HS-5 (cell line): ENCODE measurements at places on chromosomes 16 and 17.

DNA sequence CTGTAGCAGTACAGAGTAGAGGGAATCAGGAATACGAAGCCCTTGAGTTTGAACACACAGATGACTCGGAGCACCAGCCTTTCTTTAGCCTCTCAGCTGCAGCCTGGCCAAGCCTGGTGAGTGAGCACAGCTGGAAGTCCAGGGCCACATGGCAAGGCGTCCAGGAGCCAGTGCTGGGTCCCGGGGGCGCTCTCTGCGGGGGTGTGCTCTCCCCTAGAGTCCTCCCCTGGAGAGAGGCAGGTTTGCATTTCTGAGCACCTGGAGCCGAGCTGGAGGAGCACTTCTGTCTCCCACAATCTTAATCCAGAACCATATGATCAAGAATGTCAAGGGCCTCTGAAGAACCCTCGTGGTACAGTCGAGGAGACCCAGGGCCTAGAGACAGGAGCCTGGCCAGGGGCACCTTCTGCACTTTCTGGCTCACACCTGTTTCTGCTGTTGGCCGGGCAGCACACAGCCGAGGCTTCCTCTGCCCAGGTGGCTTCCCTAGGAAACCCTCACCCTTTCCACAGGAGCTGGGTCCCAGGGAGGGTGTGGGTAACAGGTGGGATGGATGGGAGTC is 78.3 kb downstream of the PLD6 start:
- no peak for DNase-seq

GRCh38 chr16:76204249-76204648 is 73.0 kb upstream of the CNTNAP4 start:
- no peak for DNase-seq

GRCh38 chr16:84323606-84324005 is 28.9 kb downstream of the WFDC1 start:
- no peak for DNase-seq

DNA sequence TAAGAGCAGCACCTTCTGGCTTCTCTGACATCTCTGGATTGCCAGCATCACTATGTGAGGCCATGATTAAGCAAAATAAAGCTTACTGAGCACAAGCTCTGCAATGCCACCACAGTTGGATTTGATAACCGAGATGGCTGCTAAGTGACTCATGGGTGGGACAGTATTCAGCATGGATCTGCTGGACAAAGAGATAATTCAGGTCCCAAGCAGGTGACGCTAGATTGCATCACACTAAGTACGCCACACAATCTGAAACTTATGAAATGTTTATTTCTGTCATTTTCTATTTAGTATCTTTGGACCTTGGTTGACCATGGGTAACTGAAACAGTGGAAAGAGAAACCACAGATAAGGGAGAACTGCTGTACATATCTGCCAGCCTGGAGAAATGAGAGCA is 27.4 kb downstream of the CDRT15 start:
- DNase-seq = no peak

GRCh38 chr16:50547340-50548124 is 664 bp upstream of the NKD1 start:
- DNase-seq = no peak
